ENCODE measurements at places on chromosomes 5 and 9.

DNA sequence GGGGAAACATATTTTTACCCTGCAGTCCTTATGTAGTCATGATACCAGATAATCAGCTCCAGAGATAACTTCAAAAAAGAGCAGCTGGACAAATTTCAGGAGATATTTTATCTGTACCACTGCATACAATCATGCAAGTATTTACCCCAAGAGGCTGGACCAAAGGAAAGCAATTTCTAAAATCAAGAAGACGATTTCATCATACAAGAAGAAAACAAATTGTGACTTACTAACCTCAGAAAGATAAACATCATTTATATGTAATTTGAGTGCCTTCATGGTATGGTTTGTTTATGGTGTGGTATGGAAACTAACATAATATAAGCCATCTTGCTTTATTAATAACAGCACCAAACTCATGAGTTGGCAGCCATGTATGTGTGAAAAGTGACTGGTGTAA, 603.6 kb downstream of the PSAT1 start:
- no peak for DNase-seq

DNA sequence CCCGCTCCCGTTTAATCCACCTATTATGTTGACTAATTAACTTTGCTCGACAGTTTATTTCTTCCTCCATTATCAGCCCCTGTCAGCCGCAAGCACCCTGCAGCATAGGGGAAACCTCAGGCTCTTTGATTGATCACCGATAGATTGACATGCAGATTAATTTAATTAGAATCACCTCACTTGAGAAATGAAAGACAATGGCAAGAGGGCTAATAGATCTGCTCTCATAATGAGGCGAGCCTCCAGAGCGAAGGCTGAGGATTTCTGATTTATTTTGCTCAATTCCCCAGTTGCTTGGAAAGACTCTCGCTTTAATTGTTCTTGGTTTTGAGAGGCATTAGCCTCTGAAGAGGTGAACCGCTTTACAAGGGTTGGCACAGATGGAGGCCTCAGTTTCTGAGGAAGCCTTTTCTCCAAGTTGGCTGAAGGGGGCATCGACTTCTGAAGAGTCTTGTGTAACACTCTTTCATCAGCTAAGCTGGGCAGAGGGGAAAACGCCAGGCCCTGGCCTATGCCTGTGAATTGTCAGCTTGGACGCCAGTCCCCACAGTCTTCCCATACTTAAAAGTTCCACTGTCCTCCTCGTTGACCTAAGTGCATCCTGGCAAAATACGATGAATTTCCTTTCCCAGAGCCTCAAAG, 275.4 kb downstream of the EBF1 start:
- no peak for DNase-seq

DNA sequence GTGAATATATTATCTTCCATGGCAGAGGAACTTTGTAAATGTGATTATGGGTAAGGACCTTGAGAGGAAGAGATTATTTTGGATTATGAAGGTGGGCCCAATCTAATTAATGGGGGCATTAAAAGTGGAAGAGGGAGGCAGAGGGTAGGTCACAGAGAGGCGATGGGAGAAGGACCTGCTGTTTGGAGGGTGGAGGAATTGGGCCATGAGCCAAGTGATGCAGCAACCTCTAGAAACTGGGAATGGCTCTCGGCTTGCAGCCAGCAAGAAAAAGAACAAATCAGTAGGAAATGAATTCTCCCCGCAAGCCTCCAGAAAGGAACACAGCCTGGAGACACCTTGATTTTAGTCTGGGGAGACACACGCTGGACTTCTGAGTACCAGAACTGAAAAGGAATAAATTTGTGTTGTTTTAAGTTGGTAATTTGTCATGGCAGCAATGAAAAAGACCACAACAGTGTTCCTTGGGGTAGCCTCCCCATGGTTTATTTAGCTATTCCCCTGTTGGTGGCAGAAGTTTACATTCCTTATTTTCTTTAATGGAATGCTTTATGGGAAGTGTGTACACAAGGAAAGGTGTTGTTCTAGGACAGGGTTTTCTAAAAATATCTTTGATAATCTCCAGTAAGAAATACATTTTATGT, 103.6 kb downstream of the HSPA4 start:
- no peak for DNase-seq

GRCh38 chr5:3606121-3606831, 10.6 kb downstream of the IRX1 start:
- DNase-seq, result no peak

DNA sequence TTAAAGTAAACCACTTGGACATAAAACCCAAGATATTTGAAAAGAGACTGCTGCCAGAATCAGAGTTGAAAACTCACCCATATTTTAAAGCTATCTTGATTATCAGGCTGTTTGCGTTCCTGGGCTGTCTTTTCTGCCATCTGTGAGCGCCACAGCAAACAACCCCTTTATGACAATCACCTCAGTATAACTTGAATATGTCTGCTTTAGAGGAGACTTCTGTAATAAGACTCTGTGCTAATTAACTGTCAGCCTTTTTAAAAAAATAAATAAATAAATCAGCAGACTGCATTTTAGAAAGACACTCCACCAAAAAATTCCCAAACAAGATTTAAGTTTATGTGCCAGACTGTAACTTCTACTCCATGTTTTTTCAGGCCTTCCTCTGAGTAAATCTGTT, 375.7 kb upstream of the CCNH start:
- DNase-seq, result no peak

- no peak for DNase-seq
Observed at GRCh38 chr5:115321309-115321708, 24.9 kb upstream of the CCDC112 start.

GRCh38 chr9:2963307-2963706, 119.4 kb upstream of the PUM3 start:
- no peak for DNase-seq
